ENCODE measurements at places on chromosomes 12 and 14.

DNA sequence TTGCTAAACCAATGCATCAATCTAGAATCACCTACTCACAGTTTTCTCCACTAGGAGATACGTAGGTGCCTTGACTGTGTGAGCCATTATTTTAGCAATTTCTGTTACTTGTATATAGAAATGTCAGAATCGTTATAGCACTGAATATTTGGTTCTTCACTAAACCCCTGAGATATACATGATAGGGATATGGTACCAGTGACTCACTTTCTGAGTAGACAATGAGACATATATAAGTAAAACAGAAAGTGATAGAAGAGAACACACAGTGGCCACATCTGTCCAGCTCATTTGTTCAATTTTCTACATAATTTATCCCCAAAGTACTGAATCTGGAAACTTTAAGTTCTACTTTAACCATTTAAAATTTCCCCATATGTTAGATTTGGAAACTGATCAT lies 1505.5 kb upstream of the TMEM132C start:
- no peak for DNase-seq

- DNase-seq: no peak
Observed at GRCh38 chr14:89906000-89906399, 48.5 kb downstream of the EFCAB11 start.

DNA sequence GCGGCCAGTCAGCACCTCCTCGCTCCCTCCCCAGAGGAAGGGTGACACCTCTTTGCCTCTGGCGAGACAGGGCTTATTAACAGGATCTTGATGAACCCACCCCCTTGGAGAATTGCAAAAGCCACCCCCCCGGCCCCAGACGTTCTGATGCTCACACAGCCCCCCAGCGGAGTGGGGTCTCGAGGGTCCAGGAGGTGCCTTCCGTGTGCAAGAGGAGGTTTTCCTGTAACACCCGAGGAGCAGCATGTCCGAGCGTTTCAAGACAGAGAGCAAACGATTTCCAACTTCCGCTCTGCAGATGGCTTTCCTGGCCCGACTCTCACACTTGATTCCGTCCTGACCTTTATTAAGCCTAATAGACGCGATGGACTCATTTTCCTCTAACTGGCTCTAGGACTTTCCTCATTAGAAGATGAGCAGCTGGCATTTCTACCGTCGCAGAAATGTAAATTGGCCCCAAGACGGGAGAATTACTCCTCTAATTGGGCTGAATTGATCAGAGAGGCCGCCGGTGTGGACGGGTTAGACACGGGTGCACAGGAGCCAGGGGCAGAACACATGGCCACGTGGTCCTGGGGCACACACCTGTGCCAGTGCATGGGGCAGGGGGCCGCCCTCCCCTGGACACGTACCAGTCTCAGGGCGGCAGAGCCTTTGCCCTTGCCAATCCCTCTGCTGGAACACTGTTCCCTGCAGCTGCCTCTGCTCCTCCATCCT lies 84.4 kb downstream of the NOC4L start:
- no peak for DNase-seq

GRCh38 chr12:38386205-38386985 lies 69.8 kb downstream of the ALG10B start:
- no peak for DNase-seq

DNA sequence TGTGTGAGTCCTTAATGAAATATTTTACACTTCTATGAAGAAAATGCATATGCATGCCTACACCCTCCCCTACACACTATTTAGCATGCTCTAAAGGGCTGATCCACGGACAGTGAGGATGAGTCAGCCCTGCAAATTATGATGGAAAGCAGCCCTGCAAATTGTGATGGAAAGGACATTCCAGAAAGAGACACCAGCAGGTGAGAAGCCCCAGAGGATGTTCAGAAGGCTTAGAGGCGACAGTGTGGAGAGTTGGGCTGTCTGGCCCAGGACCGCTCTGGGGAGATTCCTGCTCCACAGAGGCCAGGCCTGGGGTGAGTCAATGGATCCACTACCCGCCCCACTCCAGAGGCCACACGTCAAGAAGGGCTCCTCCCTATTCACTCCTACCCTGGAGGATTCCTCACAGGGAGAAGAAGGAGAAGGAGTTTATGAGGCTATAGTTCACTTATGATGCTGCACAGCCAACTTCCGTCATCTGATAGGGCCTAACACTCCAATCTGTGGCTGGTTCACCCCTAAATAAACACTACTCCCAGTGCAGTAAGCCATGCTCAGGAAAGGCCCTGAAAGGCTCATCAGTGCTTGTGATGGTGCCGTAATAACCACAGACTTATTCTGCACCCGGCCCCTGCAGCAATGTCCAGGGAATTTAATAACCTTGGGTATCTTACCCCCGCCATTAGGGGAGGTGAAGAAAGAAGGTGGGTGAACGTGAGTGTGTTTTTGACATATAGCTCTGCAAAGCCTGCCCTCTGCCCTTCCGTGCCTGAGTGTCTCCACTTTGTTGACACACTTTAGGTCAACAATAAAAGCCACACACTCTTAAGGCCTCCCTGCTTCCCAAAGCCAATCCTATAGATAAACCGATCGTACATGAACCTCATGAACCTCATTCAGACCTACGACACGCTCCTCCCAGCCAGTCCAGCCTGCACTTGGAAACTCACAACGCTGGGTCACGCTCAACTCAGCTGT lies 46.4 kb downstream of the CLMN start:
- DNase-seq: no peak

DNA sequence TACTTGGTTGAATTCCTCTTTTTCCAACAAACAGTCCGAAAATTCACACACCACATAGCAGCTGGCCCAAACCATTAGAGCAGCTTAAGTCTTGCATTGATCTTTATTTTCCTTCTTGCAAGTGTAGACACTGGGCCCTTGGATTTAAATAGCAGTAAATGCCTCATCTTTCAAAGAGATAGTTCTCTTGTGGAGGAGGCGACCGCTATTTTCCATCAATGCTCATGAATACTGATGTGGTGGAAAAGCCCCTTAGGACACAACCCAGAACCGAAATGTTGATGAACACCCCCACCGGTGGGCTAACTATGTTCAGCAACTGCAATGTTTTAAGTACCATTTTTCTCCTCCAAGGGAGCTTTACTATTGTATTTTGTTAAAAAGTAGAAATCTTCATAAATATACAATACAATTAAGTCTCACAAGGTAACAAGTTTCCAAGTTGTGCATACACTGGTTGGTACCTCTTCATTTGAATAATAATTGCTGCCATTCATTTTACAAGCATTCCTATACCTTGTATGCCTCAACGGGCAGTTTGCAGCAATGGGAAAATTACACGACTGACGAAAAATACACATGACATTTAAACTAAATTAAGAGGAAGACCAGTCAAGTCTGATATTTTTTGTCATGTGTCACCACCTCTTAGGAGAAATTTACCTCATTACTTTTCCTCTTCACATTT lies 18.0 kb downstream of the NIN start:
- no peak for DNase-seq

DNA sequence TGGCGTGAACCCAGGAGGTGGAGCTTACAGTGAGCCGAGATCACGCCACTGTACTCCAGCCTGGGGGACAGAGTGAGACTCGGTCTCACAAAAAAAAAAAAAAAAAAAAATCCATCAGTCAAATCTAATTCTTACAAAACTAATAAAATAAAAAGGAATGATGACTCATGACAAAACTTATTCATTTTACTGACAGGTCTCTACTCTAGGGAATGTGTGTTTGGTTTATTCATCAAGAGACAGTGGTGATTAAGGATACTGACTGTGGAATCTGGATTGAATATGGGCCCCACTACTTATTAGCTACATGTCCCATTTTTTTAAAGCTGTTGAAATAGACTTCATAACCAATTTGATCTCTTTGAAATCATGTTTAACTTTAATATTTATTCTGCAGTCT lies 29.3 kb upstream of the GAS2L3 start:
- no peak for DNase-seq

- DNase-seq: no peak
Observed at GRCh38 chr14:50058113-50058512, 58.3 kb downstream of the VCPKMT start.

GRCh38 chr12:29899212-29899931 lies 115.6 kb upstream of the TMTC1 start:
- no peak for DNase-seq

GRCh38 chr12:110339184-110339952 lies 58.3 kb downstream of the ATP2A2 start:
- no peak for DNase-seq

DNA sequence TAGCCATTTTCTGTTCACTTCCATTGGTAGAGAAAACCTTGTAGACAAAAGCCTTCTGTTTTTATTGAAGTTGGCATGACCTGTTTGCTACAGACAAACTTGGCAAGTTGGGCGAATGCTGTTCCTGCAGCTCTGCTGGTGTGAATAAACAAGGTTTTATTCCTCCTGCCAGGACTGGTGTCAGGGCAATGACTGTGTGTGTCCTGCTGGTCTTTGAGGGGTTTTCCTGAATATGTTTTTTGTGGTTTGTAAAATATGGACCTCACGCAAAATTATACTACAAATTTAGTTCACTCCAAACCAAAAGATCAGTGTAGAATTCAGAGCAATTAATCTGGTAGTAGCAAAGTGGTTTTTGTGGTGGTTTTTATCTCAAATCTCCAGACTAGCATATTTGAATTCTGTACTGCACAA lies 140.8 kb downstream of the ERC1 start:
- DNase-seq: no peak

DNA sequence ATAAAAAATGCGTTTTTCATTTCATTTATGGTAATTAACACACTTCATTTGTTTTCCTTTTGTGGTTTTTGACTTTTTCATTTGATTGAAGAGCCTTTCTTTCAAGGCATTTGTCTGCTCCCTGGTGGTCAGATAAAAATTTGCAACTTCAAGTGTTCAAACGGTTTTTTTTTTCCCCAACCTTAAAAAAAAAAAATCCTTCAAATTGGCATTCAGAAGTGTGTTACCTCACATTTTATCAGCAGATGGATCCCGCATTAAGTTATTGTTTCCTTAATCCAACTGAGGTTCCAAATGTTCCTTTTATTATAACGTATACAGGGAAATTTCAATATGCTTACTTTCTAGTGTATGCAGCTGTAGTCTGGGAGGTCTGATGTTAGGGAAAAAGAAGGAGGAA lies 47.2 kb downstream of the MYF5 start:
- DNase-seq: no peak

DNA sequence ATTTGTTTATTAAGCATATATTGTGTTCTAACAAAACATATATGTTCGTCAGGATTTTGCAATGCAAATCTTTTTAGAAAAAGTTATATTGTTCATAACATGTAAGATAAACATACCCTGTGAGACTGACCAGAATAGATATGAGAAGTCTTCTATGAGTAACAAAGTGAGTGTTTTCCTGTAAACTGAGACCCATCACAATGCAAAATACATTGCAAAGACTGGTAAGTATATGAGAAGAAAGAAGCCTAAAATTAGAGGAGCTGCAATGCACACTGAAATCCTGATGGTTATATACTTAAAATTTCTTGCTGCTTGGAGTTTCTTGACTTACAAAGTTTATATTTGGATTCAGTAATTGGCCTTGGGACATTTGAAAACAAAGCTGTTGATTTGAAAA lies 6.0 kb downstream of the HMGA2 start:
- DNase-seq: no peak

GRCh38 chr14:81276073-81277069 lies 55.6 kb upstream of the GTF2A1 start:
- DNase-seq: no peak

DNA sequence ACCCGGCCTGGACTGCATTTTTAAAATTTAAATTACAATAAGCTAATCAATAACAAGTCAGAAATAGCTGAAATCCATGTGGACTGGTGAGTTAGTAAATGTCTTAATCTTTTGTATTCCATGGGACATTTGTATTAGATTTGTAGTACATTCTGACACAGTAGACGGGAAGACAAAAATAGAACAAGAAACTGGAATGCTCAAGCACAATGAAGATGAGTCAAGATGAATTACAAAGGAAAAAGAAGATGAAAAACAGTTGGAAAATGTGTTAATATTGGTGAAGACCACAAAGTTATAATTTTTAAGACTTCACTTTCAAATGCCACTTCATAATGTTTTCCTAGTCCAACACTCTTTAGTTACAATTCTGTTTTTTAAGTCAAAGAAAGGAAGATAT lies 97.8 kb upstream of the FERMT2 start:
- no peak for DNase-seq

DNA sequence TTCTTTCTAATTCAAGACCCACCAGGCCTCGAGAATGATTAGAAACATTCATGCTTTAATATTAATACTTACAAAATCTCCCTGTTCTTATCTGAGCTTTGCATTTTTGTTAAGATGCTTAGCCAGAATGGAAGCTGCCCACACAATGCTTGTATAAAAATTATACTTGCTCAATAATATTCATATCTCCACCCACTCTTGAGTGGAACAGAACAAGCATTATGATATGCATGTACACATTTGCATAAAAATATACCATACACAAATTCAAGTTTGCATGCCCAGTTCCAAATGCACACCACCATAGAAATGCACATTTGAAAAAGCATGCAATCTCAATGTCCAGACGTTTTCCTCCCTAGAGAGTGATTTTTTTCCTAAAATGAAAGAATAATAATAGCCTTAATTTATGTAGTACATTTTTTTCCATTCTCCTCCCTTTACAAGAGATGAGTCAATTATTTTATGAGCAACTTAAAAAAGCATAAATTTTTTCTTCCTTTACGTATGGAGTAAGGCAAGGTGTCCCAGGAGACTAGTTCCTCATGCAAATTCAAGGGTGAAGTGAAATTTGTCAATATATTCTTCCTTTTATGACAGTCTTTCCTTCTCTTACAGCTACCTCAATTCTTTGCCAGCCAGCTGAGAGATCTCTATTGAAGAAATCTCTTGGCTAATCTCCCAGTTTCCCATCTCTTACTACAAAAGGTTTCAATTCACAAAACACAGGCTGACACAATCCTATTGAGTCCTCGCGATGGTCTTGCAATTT lies 313.1 kb upstream of the GARIN6 start:
- no peak for DNase-seq

DNA sequence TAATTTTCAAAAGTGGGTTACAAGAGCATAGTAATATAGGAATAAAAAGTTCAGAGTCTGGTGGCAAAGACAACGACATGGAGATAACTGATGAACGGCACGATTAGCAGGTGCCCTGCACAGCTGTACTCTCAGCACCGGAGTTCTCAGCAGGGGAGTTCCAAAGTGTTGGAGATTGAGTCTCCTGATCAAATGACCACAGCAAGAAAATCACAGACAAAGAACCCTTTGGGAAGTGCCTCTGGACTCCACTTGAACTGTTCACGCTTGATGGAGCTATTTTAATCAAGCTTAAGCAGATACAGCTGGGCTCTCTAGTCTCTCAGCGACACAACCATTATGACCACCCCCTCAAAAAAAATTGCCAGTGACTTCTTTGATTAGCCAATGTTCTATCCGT lies 153.1 kb downstream of the ALG10B start:
- DNase-seq: no peak

DNA sequence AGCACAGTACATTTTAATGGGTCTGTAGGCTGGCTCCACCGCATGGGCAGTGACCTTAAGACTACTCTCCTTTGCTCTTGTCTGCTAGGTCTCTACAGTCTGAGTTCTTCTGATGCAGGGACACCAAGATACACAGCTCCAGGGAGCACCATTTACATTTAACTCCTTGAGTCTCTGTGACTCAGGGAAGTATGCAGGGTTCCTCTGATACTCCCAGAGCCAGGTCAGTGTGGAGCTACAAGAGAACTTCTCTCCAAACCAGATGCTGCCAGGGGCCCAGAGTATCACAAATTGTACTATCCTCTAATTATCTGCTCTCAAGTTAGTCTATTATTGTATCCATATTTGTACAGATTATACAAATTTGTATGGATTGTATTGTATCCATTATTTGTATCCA lies 15.2 kb downstream of the ZFP36L1 start:
- no peak for DNase-seq

Measured in activated CD4-positive, alpha-beta T cell treated with anti-CD3 and anti-CD28 coated beads, Interleukin-2, amount 50 U/mL, for 48 hours (primary cell).